Ecto neural progenitor cell (in vitro differentiated cells): ENCODE measurements at places on chromosomes 5 and 9.

DNA sequence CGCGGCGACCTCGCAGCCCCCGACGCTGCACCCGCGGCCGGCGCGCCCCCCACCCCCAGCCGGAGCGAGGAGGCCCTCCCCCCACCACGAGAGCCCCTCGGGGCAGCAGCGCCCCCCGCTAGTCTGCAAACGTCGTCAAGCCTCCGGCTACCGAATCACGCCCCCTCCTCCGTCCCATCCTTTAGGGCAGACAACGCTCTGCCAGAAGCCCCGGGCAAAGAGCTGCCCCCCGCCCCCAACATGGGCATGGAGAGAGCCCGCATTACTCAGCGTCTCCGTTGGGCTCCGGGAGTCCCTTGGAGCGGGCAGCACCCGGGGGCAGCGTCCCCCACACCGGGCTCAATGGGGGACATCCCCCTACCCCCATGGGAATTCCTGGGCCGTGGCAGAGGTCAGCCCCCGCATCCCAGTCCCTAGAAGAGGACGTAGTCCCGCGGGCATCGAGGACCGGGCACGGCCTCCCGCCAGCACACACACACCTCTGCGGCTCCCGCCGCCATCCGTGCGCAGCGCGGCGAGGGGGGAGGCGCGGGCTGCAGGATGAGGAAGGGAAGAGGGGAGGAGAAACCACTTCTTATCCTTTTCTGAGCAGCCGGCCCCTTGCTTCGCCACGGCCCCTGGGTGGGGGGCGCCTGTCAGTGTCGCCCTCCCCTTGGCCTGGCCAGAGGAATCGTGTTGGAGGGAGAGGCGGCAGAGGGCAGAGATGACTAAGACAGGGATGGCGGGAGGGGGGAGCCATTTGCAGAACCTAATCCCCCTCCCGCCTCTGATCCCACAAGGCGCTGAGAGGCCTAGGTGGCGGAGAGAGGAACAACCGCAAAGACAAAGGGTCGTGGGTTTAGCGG is 750 bp downstream of the DNM1 start:
- DNase-seq: peak; percentile 79

DNA sequence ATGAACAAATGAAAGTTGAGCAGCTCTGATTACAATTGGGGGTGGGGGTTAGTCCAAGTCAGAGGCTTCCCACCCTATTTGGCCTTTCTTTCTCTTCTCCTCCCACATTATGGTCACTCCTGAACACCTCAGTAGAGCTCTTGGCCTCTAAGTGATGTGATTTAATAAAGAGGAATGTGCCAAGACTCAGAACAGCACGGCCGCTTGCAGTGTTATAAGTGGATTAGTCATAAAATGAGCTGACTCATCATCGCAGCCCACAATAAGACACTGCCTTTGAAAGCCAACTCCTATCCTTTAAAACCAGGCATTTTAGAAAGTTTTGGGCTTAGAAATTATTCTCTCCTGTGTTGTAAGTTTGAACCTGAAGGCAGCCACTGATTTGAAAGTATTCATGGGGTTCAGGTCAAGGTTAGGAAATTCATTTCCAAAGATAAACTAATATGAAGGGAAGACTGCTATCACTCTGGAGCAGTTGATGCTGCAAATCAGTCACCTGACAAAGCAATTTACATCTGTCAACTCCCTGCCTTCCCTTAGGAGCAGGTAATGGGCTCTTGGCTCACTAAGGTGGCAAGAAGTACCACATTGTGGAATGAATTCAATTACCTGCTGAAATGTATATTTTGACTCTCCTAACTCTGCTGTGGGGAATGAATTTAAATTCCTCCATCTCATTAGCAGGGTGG is 283.6 kb upstream of the NMUR2 start:
- DNase-seq: no peak

GRCh38 chr5:139711906-139712224 is 63.7 kb downstream of the CXXC5 start:
- peak; percentile 76 for DNase-seq

GRCh38 chr9:6955251-6955921 is 197.6 kb downstream of the KDM4C start:
- DNase-seq: no peak

DNA sequence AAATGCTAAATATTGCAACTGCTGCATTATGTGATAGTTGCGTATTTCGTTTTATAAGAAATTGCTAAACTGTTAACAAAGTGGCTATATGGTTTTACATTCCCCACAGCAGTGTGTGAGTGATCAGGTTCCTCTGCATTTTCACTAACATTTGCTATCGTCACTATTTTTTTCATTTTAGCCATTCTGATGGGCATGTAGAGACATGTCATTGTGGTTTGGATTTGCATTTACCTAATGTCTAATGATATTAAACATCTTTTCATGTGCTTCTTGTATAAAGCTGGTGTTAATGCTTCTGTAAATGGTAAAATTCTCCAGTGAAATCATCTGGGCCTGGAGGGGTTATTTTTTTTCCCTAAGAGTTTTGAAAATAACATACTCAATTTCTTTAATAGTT is 61.6 kb downstream of the ERCC6L2 start:
- DNase-seq: no peak

- no peak for DNase-seq
Observed at GRCh38 chr5:83846624-83847350, 126.1 kb upstream of the HAPLN1 start.

DNA sequence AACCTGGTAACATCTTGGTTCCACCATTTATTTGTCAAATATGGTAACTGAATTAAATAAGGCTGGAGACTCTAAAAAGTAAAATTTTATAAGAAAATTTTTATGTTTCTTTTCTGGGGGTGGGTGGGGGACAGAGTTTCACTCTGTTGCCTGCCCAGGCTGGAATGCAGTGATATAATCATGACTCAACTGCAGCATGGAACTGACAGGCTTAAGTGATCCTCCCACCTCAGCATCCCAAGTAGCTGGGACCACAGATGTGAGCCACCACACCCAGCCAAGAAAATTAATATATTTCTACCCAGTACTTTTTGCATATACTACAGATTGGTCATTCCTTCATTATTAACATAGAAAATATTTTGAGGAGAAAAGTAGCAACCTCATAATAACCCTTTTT is 216.9 kb downstream of the DEPDC1B start:
- DNase-seq: no peak
